Forelimb muscle (tissue), 1 donor: ENCODE measurements at places on chromosomes 13 and 19. TPM values are rescaled to one million over a fixed set of nuclear protein-coding genes. Genes with fewer than 3 reads are reported as not detected.

CRX gene
- 0.05 TPM for polyA plus RNA-seq

ZNF30 gene
- 3.6 TPM for polyA plus RNA-seq

HCST gene
- 4.7 TPM for polyA plus RNA-seq

RYR1 gene
- 572 TPM for polyA plus RNA-seq

PRKCG gene
- polyA plus RNA-seq = 0.16 TPM

IZUMO1 gene
- polyA plus RNA-seq = 2.0 TPM

GRCh38 chr13:30870049-30870884, 35.8 kb upstream of the MEDAG start:
- no peak for DNase-seq

DNA sequence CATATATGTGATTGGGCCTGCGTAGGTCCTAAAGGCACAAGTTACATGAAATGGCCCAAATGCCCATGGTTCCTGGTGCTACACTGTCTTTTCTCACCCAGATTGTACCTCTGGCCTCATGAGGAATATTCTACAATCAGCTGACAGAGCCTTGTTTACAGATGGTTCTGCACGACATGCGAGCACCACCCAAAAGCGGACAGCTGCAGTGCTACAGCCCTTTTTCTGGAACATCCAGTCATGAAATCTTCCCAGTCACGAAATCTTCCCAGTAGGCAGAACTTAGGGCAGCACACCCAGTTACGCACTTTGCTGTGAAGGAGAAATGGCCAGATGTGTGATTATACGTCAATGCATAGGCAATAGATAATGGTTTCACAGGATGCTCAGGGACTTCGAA, 7.7 kb upstream of the ELF1 start:
- DNase-seq = no peak

GRCh38 chr13:104715111-104715510, 1648.9 kb upstream of the SLC10A2 start:
- DNase-seq = no peak

DNA sequence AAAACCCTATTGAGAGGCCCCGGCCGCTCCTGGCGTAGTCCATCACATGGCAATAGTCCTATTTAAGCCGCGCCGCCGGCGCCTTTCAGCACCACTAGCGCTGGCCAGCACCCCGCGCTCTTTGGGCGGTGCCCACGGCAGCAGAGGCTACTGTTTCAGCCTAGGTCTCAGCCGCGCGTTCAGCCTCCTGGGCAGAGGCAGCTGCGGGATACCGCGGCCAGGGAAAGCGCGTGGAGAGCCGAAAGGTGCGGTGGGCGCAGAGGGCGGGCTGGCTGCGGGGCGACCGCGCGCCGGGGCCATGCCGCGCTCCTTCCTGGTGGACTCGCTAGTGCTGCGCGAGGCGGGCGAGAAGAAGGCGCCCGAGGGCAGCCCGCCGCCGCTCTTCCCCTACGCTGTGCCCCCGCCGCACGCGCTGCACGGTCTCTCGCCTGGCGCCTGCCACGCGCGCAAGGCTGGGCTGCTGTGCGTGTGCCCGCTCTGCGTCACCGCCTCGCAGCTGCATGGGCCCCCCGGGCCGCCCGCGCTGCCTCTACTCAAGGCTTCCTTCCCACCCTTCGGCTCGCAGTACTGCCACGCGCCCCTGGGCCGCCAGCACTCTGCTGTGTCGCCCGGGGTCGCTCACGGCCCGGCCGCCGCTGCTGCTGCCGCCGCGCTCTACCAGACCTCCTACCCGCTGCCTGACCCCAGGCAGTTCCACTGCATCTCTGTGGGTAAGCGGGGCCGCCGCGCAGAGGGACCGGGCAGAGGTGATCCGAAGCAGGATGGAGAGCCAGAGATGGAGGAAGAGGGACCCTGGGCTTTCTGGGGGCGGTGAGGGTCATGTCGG, at the start of gene GSX1:
Gene GSX1 (plus strand): TSS at position 91 of the 826 bp plus-strand sequence. CDS start 208 bp downstream, at position 299.
- DNase-seq = peak; percentile 11

DNA sequence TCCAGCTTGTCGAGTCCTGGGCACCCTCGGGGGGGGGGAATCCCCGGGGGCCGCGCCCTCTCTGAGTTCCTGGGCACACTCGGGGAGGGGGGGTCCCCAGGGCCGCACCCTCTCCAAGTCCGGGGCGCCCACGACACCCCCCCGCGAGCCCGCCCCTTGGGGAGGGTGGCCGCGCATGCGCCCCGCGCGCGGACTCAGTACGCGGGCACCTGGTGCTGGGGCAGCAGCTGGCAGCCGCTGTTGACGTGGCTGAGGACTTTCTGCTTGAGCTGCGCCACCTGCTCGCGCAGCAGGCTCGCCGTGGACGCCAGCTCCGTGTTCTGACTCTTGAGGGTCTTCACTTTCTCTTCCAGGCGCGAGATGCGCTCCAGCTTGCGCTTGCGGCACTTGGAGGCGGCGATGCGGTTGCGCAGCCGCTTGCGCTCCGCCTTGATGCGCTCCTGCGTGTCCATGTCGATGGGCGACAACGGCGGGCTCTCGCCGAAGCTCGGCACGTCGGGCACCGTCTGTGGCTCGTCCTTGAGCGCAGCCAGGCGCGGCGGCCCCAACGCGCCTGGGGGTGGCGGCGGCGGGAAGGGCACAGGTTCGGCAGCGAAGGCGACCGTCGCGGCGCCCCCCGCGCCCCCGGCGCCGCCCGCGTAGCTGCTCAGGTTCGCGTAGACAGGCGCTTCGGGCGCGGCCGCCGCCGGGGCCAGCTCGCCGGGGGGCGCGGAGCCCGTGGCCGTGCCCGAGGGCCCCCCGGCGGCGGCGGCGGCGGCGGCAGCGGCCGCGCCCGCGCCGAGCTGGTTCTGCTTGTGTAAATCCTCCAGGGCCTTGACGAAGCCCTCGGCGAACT, 958 bp downstream of the JUND start:
- DNase-seq = no peak

DNA sequence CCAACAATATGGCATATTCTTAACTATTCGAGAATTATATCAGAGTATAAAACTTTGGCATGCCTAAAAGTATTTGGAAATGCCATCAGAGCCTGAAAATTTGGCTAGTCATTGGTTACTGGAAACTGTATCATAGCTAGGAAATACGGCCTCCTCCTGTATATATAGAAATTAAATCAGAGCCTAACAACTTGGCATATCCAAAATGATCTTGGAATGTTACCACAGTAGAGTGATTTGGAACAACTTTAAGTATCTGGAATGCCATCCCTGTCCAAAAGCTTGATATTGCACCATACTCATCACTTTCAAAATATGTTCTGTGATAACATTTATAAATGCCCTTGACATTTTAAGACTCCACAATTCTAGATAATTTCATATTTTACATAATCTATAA, 335.8 kb downstream of the SLITRK1 start:
- no peak for DNase-seq

DNA sequence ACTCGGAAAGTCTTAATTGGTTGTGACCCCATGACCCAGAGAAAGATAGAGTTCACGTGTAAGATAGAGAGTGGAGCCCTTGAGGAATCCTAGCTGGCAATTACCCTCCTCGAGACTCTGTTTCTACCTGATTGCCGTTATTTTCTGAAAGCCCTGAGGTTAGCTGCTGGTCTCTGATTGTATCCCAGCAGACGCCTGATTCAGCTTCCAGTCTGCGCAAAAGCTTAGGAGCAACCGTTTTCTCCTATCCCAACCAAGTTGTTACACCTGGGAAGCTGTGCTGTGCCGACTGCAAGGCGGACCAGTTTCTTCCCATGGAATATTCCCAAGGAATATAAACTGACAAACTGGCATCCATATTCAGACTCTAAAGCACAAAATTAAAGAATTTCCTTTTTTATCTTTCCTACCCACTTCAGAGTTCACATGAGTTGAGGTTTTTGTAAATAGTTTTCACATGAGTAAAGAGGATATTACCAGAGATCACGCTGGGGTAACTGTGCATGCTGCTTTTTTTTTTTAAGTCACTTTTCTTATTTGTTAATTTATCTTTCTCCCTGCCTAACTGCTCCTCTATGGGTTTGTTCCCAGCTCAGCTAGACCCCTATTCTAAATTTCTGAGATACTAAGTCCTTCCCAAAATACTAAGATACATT, 1.5 kb upstream of the TRPC4 start:
- DNase-seq = no peak

DNA sequence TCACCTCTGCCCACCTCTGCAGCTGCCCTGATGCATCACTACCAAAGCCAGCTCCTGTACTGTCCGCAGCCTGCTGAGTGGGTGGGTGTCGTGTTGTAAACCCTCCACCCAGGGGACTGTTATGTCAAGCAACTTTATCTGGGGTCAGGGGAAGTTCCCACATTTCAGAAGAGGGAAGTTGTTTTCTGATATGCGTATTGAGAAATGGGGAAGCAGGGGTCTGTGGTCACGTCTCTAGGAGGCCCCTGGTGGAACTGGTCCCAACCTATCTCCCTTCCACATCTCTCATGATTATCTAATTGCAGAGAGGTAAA, 31.2 kb downstream of the CLEC17A start:
- DNase-seq = peak; percentile 4

GRCh38 chr13:28650284-28650683, 8.6 kb upstream of the POMP start:
- no peak for DNase-seq

DNA sequence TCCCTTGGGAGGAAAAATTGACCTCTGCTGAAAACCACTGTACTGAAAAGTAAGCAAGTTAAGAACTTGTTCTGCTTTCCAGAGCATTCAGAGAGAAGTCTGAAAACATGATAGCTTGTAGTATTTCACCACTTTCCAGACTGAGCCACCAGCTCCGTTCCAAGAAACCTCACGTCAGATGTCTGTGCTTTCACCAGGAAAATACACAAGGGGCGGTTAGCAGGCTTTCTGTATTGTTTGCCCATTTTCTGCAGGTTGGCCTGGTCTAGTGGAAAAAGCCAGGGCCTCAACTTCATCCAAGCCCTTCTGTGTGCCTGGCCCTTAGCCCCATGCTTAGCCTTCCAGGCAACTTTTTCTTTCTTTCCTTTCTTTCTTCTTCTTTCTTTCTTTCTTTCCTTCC, 36.4 kb downstream of the RXFP2 start:
- peak; percentile 75 for DNase-seq

- DNase-seq = no peak
Observed at GRCh38 chr13:98172590-98173422, 4.3 kb downstream of the RNF113B start.

DNA sequence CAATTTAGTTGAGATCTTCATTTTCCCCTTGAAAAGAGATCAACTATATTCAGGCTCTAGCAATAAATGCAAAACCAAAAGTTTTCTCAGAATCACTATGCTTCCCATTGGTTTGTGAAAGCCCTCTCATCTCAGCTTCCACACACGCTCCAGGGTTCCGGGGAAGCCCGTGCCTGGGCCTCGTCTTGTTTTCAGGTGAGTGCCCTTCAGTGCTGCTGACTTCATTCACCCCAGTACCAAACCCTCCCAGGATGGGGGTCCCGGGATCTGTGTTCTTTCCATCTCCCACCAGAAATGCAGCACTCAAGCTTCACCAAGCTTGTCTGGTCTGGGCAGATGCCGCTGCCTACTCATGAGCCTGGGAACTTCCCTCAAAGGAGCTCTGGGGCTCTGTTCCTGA, 97.7 kb downstream of the TEX29 start:
- DNase-seq = no peak

DNA sequence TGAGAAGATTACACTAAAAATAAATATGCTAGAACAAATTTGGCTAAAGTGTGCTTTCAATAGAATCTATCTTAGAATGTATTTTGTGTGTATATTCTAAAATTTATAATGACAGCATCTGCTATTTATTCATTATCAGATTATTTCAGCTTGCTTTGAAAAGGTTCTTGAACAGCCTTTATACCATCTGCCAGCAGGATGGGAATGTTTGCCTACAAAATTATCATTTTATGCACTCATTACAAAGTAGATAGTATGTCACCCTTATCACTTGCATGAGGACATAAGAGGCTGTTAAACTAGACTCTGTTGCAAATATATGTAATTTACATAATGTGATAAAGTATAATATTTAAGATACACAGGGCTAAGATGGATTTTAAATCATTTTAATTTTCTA, 1286.9 kb upstream of the PCDH20 start:
- DNase-seq = no peak

DNA sequence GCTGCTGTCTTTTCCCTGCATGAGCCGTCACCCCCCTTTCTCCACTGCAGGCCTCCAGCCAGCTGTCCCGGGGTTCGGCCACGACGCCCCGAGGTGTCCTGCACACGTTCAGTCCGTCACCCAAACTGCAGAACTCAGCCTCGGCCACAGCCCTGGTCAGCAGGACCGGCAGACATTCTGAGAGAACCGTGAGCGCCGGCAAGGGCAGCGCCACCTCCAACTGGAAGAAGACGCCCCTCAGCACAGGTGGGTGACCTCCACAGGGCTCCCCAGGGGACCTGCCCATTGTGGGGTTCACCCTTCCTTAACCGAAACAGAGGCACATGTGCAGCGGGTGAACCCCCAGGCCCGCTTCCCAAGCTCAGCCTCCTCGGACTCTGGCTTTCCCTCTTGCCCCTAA, 13.1 kb downstream of the TSSK6 start:
- no peak for DNase-seq

DNA sequence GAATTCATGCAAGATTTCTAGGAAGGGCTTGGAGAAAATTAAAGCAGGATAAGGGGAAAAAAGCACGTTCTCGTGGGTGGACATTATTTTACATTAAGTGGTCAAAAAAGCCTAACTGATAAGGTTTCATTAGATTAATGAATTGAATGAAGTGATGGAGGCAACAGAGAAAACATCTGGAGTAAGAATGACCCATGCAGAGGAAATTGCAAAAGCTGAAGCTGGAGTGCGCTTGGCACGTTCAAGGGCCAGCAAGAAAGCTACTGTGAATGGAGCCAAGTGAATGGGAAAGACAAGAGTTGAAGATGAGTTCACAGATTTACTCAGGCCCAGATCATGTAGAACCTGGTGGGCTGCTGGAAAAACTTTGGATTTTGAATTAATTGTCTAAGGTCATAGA, 777.9 kb downstream of the DACH1 start:
- peak; percentile 46 for DNase-seq

DNA sequence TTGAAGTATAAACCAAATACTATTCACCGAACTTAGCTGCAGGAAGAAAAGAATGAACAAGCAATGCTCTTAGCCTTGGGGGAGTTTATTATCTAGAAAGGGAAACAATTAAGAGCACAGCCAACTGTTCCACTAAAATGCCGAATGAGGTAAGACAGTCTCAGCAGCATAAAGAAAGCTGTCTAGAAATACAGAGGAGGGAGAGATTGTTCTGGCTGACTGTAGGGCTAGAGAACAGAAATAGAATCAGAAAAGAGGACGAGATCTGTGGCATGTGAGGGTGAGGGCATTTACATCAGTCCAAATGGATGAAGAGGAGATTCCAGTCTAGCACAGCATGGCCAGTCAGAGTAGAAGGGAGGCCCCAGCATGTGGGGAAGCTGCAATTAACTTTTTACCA, 56.8 kb upstream of the TNFRSF19 start:
- DNase-seq = no peak

- no peak for DNase-seq
Observed at GRCh38 chr13:40665126-40666044, 1.1 kb downstream of the FOXO1 start.

GRCh38 chr19:47020992-47021496, 1.4 kb downstream of the NPAS1 start:
- no peak for DNase-seq

DNA sequence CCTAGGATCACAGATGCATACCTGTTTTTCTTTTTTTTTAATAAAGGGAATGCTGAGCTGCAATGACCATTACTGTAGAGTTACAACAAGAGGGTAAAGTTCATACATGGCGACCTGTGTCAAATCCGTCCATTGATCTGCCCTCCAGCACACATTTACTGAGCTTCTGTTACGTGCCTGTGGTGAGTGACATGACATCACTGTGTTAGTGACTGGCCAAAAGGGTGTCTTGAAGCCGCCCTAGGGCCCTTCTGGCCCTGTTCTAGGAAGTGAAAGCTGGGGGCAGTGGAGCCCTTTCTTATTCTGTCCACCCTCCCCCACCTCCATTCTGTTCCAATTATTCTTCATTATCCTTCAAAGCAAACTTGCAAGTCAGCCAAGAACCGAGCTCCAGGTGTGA, 66.3 kb downstream of the ZIC5 start:
- DNase-seq = no peak
